Liver (tissue), 10 donors: ENCODE measurements at places on chromosomes 13 and 19.
A peak's percentile ranks its signal among the peaks of the same experiment; 100 is the strongest.

DNA sequence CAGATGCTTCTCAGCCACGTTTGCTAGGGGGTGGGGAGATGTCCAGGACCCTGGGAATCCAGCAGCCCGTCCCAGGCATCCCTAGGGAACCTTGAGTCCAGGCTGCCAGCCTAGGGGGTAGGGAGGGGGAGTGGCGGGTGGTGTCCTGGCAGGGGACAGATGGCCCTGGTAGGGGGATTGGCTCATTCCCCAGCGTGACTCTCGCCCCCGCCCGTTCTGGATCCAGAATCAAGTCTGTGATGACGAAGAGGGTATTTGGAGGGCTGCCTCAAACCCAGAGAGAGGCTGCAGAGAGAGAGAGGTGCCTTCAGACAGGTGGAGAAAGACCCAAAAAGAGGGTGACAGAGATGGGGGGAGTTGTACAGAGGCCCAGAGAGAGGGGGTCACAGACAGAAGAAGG, 4.1 kb downstream of the SLC17A7 start:
- no peak for DNase-seq

- DNase-seq = no peak
Observed at GRCh38 chr13:50921706-50922105, 12.1 kb downstream of the RNASEH2B start.

GRCh38 chr13:48126944-48127830, 32.3 kb upstream of the MED4 start:
- peak; percentile 49 for DNase-seq

GRCh38 chr19:52095172-52096014, at the start of gene ZNF841:
TSS of gene ZNF841 (minus strand) at chr19:52095765. CDS start at chr19:52084801, 10,964 bp downstream.
- DNase-seq = peak; percentile 89

DNA sequence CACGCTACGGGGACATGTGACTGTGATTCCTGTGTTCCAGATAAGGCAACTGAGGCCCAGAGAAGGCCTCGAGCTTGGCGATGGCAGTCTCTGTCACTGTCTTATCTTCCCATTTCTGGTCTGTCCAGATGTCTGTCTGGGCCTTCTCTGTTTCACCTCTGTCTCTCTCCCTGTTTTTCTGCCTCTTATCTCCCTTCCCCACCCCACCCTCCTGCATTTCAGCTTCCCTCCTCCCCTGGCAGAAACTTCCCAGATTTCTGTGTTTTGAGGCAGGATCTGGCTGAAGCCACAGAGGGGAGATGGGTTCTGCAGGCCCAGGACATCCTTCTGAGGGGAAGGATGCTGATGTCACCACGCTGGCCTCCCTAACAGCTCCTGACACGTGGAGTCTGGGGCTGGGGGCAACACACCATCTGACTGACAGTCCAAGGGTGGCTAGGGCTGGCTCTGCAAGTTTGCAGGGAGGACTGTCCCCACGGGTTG, 14.4 kb downstream of the PAK4 start:
- DNase-seq = no peak

DNA sequence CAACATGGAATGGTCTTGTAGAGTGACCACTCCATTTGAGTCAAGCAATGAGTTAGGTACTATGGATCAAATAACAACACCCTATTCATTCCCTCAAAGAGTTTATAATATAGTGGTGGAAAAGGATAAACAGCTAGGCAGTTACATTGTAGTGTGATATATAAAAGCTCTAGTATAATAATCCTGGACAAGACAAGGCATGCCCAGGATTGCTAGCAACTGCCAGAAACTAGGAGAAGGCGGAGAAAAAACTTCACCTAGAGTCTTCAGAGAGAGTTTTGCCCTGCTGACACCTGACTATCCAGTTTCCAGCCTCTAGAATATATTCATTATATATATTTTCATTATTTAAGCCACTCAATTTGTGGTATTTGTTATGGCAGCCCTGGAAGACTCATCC, 530.6 kb downstream of the KLF12 start:
- DNase-seq = no peak

DNA sequence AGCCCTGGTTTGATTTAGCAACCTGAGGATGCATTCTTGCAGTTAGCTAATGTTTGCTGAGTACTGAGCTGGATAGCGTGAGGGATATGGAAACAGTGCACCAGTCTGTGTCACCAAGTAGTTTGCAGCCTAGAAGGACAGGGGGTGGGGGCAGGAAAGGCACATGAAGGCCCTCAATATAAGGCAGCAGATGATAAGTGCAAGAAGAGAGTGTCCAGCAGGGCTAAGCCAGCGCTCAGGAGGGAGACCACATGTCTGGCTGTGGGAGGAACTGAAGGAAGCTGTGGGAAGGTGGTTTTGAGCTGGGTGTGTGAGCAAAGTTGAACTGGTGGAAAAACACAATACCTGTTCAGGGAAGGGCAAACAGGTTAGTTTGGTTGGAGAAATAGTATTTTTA, 1.7 kb downstream of the CXCL17 start:
- no peak for DNase-seq

DNA sequence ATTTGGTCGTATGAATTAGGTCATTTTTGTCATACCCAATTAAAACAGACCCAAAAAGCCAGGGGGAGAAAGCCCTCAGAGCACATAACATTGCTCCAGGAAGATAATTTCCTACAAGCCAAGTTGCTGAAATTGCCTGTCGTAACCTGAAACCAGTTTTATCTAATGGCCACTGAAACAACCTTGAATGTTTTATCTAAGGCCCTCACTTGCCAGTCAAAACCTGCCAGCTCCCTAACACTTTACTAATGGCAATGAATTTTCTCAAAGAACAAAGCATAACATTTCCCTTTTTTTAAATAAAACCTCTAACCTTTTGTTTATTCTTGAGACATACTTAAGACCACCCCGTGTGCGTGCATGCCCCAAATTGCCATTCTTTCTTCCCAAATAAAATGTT, 496.2 kb upstream of the KLHL1 start:
- no peak for DNase-seq

GRCh38 chr13:32117701-32118100, 86.1 kb downstream of the FRY start:
- DNase-seq = no peak
